ENCODE measurements at places on chromosomes 3 and 15.

DNA sequence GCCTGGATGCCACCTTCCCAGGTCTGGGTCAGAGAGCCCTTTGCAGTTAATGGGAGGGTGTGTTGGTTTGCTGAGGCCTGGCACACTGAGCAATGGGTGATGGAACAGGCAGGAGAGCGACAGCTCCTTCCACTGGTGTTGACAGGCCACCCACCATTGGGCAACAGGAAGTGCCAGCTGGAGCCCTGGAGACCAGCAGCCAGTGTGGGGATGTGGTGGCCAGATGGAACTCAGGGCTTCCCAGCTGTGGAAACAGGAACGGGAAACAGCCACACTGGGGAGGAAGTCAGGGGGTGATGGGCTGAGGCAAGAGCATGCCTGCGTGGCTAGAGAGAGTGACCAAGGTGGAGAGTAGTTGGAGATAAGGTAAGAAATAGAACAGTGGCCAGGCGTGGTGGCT is 9.3 kb downstream of the PSTPIP1 start:
- no peak for DNase-seq

GRCh38 chr3:131602011-131602779 is 99.4 kb upstream of the MRPL3 start:
- no peak for DNase-seq

DNA sequence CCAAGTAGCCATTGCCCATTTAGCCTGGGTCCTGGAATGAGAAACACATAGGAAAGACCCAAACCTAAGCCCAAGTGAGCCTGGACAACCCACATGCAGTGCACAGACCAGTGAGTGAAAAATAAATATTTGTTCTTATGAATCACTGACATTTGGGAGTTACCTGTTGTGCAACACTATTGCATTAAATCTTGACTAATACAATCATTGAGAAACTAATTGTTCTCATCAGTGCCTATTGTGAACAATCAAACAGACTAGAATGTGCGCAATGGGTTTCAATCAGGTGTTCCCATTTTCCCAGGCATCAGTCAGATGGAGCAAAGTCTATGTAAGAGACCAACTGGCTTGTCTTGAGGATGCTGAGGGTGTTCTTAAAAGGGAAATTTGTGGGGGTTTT is 54.7 kb upstream of the CNOT10 start:
- no peak for DNase-seq

- no peak for DNase-seq
These were observed 75.3 kb downstream of the SSR3 start for GRCh38 chr3:156479604-156480003.

DNA sequence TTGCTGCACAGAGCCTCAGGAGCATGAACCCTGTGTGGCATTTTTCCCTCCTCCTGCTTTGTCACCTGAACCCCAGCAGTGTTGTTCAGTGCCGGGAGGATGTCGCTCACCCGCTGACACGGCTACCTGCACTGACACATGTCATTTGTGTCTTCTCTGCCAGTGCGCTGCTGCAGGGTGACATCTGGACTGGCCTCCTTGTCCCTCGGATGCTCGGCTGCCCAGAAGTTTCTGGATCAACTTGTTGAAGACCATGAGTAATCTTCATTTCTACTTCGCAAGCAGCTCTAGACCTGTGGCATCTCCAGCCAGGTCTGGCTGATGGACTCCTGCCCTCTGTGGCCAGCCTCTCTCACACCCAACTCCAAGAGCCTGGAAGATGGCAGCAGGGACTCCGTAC is 311.1 kb upstream of the C2CD4B start:
- DNase-seq, result no peak

Measured in activated naive CD8-positive, alpha-beta T cell treated with anti-CD3 and anti-CD28 coated beads, Interleukin-2, amount 10 ng/mL, durations not matched to agents 7 days and 5 days (primary cell).